ENCODE measurements at places on chromosomes 7 and 10.

- DNase-seq: no peak
Measured at GRCh38 chr10:12980102-12980661, 21.3 kb downstream of the CCDC3 start.

DNA sequence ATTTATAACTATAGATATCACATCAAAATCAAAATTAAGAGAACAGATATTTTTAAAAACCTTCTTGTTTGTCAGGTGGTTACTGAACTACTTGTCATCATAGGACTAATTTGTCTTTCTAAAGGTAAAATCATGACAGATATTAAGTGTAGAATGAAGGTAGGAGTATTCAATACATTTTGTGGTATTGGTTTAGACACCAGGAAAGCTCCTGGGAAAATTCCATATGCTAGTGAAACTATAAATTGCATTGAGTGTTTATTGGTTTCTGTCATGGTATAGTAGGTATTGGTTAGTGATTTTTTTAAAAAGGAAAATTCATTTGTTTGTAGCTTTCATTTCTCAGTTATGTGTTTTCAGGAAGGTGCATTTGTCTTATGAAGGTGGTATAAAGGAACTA, 132.7 kb downstream of the KCND2 start:
- no peak for DNase-seq

DNA sequence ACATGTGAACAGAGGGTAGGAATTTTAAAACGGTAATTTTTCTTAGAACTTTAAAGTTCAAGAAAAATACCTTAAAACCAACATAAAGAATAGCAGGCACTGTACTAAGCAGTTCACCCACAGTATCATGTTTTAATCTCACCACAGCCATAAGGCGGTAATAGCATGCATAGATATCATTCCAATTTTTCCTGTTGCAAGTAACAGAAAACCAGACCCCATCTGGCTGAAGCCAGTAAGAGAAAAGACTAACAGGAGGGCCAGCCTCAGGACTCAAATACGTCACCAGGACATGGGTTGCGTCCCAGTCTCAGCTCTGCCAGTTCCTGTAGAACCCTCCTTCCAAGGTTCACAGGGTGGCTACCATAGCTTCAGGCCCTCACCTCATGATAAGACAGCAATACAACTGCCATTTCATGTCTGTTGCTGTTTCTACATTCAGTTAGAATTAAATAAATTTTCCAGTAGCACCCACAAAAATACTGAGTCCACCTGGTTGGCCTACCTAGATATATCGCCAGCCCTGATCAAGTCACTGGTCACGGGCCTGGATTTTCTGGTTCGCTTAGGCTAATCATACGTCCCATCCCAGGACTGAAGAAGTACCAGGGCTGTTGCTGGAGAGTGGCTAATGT, 2.0 kb upstream of the RNF32 start:
- no peak for DNase-seq

DNA sequence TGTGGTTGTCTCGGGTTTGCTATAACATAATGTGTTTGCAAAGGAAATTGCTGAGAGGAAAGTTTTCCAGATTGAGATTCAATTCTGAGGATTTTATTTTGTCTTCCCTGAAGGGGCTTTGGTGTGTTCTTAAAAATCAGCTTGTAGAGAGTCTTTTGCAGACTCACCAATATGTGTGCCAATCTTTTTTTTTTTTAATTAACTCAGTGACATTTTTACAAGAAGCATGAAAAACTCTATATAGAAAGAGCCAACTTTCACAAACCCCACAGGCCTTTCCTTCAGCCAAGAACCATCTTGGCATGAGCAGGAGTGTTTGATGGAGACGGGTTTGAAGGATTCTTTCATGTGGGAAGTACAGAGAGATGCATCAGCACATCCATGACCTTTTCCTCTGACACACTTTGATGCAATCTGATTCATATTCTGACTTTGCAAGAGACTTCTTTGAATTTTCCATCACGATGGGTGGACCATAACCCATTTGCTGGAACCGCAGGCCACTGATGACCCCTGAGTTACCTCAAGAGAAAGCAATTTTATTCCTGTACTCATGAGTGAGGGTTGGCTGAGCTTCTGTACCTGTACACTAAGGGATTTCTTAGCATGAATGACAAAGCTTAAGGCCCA, 892.6 kb downstream of the XPNPEP1 start:
- DNase-seq: no peak

GRCh38 chr10:20215547-20216152, 399.4 kb downstream of the PLXDC2 start:
- DNase-seq: no peak

- no peak for DNase-seq
Measured at GRCh38 chr10:11146402-11147171, 128.9 kb downstream of the CELF2 start.

All from stimulated activated naive CD8-positive, alpha-beta T cell treated with anti-CD3 and anti-CD28 coated beads, Interleukin-15, amount 100 ng/mL, for 72 hours (primary cell).